Fibroblast of lung (primary cell): ENCODE measurements at places on chromosomes 3 and 15.

DNA sequence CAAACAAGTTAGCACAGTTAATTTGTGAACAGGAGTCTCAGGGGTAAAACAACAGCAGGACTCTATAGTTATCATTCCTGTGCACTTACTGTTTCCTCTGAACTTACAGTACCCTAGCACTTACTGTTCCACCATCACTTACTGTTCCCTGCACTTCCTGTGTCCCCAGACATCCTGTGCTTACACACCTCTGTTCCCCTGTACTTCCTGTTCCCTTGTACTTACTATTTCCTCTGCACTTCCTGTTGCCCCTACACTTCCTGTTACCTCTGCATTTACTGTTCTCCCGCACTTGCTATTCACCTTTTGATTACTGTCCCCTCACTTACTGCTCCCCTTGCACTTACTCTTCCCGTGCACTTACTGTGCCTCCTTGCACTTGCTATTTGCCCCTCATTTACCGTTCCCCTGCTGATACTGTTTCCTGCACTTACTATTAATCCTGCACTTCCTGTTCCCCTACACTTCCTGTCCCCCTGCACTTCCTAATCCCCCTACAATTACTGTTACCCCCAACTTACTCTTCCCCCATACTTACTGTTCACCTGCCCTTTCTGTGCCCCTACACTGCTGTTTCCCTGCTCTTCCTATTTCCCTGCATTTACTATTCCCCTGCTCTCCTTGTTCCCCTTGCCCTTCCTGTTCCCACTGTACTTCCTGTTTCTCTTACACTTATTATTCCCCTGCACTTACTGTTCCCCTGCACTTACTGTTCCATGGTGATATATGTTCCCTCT, 30.3 kb downstream of the TPRA1 start:
- no peak overlapping the region for H3K4me3 ChIP-seq
- H3K36me3 ChIP-seq = no peaks in the 10 kb centered on the region
- H3K27me3 ChIP-seq = no peaks in the 10 kb centered on the region

GRCh38 chr3:55297245-55297644, 189.9 kb downstream of the WNT5A start:
- no peaks in the 10 kb centered on the region for H3K27me3 ChIP-seq
- H3K4me3 ChIP-seq = no peak overlapping the region
- no peaks in the 10 kb centered on the region for H3K4me1 ChIP-seq
- no peak for DNase-seq
- H3K36me3 ChIP-seq = no peaks in the 10 kb centered on the region
- H3K27ac ChIP-seq = no peak overlapping the region

DNA sequence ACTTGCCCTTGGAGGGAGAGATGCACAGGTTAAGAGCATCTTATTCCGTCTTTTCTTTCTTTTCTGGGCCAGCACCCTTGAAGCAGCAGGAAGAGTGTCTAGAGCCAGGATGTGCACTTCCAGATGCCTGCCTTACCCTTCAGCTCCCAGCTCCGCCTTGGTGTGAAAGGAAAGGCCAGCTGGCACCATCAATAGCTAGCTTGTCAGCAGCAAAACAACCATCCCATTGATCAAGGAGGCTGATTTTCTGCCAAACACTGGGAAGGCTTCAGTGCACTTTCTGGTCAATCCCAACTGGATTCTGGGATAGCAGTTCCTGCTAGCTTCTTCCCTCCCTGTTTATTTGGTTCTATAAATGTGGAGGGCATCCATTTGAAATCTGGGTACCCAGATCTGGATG, 110.9 kb upstream of the GALNT15 start:
- no peaks in the 10 kb centered on the region for H3K27me3 ChIP-seq
- peaks cover 54% of the 10 kb centered on the region for H3K4me1 ChIP-seq
- no peak for DNase-seq
- H3K36me3 ChIP-seq = no peaks in the 10 kb centered on the region

- H3K4me1 ChIP-seq = peaks cover 1% of the 10 kb centered on the region
- DNase-seq = no peak
- no peaks in the 10 kb centered on the region for H3K36me3 ChIP-seq
- H3K27ac ChIP-seq = no peak overlapping the region
Measured at GRCh38 chr3:195703776-195704175, 17.0 kb upstream of the MUC20 start.

DNA sequence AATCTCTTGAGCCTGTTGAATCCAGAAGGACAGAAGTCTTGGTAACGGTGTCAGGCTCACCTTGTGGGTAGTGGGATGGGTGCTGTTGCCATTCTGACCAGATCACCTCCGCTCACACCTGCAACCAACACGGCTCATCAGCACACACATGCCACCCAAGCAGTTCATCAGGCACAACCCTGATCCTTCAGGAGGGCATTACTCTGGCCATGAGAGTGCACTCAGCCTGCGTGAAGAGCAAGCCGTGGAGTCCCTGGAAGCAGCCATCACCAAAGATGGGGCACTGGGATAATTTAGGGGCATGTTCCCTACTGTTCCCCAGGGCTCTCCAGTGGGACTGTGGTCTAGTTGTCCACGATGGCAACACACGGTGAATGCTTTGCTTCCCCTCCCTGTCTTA, 120.5 kb downstream of the SHQ1 start:
- H3K27ac ChIP-seq = no peak overlapping the region
- no peaks in the 10 kb centered on the region for H3K36me3 ChIP-seq
- H3K4me1 ChIP-seq = no peaks in the 10 kb centered on the region

DNA sequence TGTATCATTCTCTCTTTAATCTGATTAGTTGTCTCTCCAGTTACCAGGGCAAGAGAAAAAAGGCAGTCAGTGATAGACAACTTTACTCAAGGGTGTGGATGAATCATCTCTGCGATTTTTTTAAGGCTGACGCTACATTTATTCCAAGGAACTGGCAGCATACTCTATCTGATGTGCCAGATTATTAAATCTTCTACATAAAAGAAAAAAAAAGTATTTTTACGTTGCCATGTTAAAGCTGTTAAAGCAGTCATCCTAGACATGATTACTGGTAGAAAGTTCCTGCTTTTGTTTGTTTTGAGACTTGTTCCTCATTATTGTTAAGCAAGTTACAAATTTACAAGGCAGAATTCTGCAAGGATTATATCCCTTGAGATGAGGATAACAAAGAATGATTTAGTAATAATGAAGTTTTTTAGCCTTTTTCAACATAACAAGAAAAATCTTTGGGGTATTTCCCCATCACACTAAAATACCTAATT, 121.7 kb downstream of the CBLB start:
- H3K4me1 ChIP-seq = peaks cover 5% of the 10 kb centered on the region
- peak; percentile 69 for DNase-seq
- no peak overlapping the region for H3K4me3 ChIP-seq

GRCh38 chr3:178086144-178086825, 450.0 kb upstream of the KCNMB2 start:
- H3K4me1 ChIP-seq = peaks cover 5% of the 10 kb centered on the region
- no peak overlapping the region for H3K4me3 ChIP-seq
- no peak for DNase-seq
- H3K36me3 ChIP-seq = no peaks in the 10 kb centered on the region
- H3K27me3 ChIP-seq = no peaks in the 10 kb centered on the region

GRCh38 chr3:177831361-177831760, 634.1 kb upstream of the TBL1XR1 start:
- no peaks in the 10 kb centered on the region for H3K36me3 ChIP-seq
- no peak for DNase-seq

- DNase-seq = peak; percentile 40
- peaks cover 4% of the 10 kb centered on the region for H3K4me1 ChIP-seq
- no peaks in the 10 kb centered on the region for H3K36me3 ChIP-seq
- H3K27ac ChIP-seq = peak overlapping the region; percentile 49
Measured at GRCh38 chr3:177190756-177191681, 6.3 kb downstream of the TBL1XR1 start.

DNA sequence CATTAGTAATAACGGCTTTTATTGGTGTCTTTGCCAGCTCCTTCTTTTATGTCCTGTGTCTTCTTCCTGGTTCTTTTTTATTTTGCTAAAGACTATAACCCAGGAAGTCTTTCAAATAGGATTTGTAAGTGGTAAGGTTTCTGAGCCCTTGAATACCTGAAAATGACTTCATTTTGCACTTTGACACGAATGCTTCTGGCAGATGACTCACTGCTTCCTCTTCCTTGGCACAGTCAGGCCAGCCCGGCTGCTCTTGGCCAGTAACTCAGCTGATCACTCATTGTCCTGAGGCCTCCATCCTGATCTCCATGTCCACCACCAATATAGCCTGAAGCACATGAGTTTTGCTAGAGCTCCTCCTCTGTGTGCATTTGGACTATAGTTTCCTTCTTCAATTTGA, 48.7 kb upstream of the NR2E3 start:
- H3K4me1 ChIP-seq = peaks cover 4% of the 10 kb centered on the region
- no peaks in the 10 kb centered on the region for H3K27me3 ChIP-seq
- peak; percentile 90 for DNase-seq

GRCh38 chr15:65414841-65415621, 7.7 kb downstream of the IGDCC4 start:
- H3K27me3 ChIP-seq = peaks cover 7% of the 10 kb centered on the region
- H3K36me3 ChIP-seq = no peaks in the 10 kb centered on the region
- H3K27ac ChIP-seq = no peak overlapping the region
- H3K4me1 ChIP-seq = no peaks in the 10 kb centered on the region
- no peak overlapping the region for H3K4me3 ChIP-seq

DNA sequence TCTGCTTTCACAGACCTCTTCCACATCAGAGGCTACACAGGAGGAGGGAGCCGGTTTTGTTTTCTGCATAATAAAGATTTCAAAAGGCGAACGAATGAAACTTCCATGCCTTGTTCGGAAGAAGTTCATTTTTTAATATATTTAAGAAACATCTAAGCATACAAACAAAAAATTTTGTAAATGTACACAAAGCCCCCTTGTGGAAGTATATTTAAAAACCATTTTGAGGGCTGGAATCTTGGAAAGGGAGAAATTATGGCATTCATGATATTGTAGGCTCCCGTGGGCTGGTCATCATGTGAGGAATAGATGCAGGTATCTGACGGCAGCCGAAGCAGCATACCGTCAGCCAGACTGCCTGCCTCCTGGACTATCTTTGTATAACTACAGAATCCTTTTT, 90.4 kb downstream of the MECOM start:
- no peak overlapping the region for H3K4me3 ChIP-seq
- no peak for DNase-seq
- peaks cover 2% of the 10 kb centered on the region for H3K4me1 ChIP-seq
- H3K27ac ChIP-seq = no peak overlapping the region
- H3K36me3 ChIP-seq = no peaks in the 10 kb centered on the region

DNA sequence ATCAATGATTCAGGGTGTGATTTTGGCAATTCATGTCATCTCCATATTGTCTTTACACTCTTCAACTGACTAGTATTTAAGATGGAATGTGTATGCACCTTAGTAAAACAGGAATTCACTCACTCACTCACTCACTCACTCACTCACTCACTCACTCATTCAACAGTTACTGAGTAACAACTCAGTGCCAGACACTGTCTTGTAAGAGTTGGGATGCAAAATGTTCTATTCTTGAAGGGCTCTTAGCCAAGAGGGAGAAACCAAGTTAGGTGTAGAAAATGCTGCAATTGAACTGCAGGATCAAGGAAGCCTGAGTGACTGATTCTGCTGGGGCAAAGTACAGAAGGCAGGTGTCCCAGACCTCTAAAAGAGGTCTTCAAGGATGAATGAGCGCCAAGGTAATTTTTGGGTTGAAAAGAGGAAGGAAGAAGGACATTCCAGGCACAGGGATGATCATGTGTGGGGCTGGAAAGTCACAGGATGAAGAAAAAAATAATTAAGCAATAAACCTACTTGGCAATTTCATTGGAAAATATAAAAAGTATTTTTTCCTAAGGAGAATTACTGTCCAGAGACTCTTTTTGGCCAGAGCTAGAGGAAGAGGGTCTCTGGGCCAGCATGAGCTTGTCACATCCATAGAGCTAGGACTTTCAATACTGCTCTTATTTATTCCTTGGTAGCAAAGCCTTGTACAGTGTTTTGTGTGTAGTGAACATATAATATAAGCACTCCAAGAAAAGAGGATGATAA, 58.9 kb upstream of the ETV5 start:
- no peak overlapping the region for H3K27ac ChIP-seq
- DNase-seq = no peak
- no peaks in the 10 kb centered on the region for H3K36me3 ChIP-seq
- no peak overlapping the region for H3K4me3 ChIP-seq
- H3K4me1 ChIP-seq = no peaks in the 10 kb centered on the region

GRCh38 chr3:4757575-4758248, 221.5 kb upstream of the BHLHE40 start:
- no peaks in the 10 kb centered on the region for H3K27me3 ChIP-seq
- no peak overlapping the region for H3K27ac ChIP-seq
- no peak overlapping the region for H3K4me3 ChIP-seq
- no peaks in the 10 kb centered on the region for H3K36me3 ChIP-seq
- no peak for DNase-seq

DNA sequence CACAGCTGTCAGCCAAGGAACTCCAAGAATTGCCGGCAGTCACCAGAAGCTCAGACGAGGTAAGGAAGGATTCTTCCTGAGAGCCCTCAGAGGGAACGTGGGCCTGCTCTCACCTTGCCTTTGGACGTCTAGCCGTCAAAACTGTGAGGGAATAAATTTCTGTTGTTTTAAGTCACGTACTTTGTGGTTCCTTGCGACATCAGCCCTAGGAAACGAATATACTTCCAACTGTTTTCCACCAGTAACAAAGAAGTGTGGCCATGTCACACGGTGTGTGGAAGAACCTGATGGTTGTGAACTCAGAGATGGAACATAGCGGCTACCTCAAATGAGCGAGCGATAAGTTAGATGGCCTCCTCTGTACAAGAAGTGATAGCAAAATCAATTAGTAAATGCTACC, 41.0 kb upstream of the B3GNT5 start:
- H3K36me3 ChIP-seq = no peaks in the 10 kb centered on the region
- H3K27me3 ChIP-seq = no peaks in the 10 kb centered on the region
- H3K27ac ChIP-seq = no peak overlapping the region

- no peak overlapping the region for H3K4me3 ChIP-seq
- H3K27ac ChIP-seq = peak overlapping the region; percentile 66
- no peaks in the 10 kb centered on the region for H3K27me3 ChIP-seq
Measured at GRCh38 chr3:147298511-147298982, 107.8 kb downstream of the ZIC4 start.

GRCh38 chr3:61892891-61893290, 331.5 kb downstream of the PTPRG start:
- H3K27me3 ChIP-seq = no peaks in the 10 kb centered on the region
- no peak for DNase-seq
- H3K4me1 ChIP-seq = peaks cover 2% of the 10 kb centered on the region
- H3K36me3 ChIP-seq = no peaks in the 10 kb centered on the region
- no peak overlapping the region for H3K27ac ChIP-seq

DNA sequence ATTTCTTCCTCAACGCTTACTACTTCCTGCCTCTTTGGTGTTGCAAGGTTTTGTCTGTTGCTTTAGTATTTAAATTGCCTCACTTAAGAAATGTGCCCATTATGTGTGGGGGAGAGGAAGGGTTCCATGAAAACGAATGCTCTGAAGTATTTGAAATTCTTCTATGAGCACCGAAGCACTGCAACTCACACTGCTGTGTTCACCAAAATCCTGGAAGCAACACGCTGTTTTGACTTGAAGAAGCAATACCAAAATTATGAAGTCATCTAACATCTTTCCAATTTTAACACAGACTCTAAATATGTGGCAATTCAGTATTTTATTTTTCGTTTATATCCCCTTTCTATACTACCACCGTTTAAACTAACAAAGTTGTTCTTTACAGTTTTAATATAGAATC, 101.5 kb downstream of the RBMS3 start:
- H3K36me3 ChIP-seq = no peaks in the 10 kb centered on the region
- H3K27me3 ChIP-seq = no peaks in the 10 kb centered on the region
- H3K4me3 ChIP-seq = no peak overlapping the region
- H3K27ac ChIP-seq = no peak overlapping the region
- H3K4me1 ChIP-seq = no peaks in the 10 kb centered on the region

- no peak overlapping the region for H3K4me3 ChIP-seq
- no peak for DNase-seq
- H3K36me3 ChIP-seq = no peaks in the 10 kb centered on the region
- no peak overlapping the region for H3K27ac ChIP-seq
- no peaks in the 10 kb centered on the region for H3K27me3 ChIP-seq
- H3K4me1 ChIP-seq = no peaks in the 10 kb centered on the region
Measured at GRCh38 chr3:22748453-22749045, 454.6 kb upstream of the UBE2E2 start.
